Sigmoid colon (tissue), 7 donors: ENCODE measurements at places on chromosomes 2 and 18. TPM values are rescaled to one million over a fixed set of nuclear protein-coding genes. Genes with fewer than 3 reads are reported as not detected.

GRCh38 chr2:207224791-207225482 is 59.2 kb upstream of the KLF7 start:
- DNase-seq = no peak

DNA sequence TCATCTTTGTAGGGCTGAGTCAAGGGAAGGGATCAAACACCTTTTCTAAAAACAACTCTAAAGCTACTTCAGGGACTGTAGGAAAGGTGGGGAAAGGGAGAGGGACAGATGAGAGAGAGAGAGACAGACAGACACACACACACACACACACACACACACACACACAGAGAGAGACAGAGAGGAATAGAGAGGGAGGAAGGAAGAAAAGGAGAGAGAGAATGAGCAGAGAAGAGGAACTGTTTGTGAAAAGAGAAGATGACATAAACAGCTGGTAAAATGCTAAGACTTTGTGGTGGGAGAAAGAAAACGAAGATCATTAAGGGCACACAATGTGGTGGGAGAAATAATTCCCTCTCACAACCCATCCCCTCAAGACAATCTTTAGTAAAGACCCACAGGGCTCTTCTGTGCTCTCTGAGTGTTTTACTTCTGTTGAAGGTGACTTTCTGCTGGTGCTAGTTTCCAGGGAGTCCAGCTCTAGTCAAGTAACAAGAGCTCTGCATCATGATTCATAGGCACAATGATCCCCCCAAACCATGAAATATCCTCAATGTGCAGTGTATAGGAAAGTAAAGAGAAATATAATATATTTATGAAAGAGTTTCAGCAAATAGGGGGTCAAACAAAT is 77.2 kb upstream of the STK17B start:
- no peak for DNase-seq

Gene MITD1
- 26.0 TPM for total RNA-seq

GRCh38 chr2:529424-529823 is 147.8 kb downstream of the TMEM18 start:
- no peak for DNase-seq

DNA sequence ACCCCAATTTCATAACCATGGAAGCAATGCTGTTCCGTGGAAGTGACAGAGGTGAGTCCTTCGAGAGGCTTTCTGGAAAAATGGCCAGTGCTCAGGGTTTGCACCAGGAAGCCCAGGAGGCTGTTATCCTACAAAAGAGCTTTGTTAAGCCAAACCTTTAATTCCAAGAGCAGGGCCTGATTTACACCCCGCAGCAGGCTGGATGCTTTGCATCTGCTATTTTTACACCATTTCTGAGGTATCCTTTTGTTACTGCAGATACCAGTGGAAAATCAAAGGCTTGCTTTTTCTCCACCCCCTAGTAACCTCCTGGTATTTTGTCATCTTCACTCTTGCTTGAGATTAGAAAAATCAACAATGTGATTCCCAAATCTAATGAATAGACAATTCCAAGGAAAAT is 380.6 kb downstream of the SOX11 start:
- DNase-seq = no peak

DNA sequence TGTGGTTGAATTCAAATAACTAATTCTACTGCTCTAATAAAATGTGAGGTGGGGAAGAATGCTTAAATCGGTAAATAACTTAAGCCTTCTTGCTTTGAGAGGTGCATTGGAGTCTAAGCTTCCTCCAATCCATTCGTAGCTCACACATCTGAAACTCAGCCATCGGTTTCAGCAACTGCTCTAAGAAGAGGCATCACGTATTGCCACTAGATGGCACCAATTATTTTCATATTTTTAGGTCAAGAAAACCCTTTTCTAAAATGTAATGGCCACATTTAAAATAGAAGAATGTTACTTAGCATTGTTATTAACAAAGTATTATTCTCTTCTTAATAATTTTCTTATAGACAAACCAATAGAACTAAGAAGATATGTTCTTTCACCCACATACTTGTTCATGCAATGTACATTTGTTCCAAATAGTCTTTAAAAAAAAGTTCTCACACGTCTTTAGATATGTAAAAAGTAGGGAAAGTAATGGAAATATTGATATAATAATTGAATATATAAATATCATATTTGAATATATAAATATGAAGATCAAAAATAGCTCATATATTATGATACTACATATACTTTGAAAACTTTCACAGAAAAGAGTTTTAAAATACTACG is 229.8 kb downstream of the CCDC178 start:
- DNase-seq = no peak

DNA sequence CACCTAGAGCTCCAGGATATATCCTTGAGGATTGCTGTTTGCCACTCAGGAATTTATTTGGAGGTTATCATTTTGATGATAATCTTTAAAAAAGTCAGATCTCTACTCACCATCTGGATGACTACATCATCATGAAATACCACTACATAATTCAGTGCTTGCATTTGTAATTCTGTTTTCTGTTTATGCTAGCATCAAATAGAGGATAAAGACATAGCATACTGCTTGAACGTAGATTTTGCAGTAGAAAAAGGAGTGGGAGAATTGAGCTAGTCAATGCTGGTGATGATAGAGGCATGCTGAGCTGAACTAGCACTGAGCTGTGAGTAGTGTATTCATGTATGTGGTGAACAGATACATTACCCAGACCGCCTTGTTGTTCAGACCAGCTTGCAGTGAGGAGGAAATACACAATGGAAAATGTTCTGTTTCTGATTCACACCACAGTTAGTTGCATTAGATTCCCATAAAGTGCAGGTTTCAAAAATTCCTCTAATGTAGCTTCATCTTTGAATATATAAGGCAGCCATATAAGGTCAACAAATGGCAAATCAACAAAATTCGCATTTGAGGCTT is 68.8 kb upstream of the CDC42EP3 start:
- no peak for DNase-seq

DNA sequence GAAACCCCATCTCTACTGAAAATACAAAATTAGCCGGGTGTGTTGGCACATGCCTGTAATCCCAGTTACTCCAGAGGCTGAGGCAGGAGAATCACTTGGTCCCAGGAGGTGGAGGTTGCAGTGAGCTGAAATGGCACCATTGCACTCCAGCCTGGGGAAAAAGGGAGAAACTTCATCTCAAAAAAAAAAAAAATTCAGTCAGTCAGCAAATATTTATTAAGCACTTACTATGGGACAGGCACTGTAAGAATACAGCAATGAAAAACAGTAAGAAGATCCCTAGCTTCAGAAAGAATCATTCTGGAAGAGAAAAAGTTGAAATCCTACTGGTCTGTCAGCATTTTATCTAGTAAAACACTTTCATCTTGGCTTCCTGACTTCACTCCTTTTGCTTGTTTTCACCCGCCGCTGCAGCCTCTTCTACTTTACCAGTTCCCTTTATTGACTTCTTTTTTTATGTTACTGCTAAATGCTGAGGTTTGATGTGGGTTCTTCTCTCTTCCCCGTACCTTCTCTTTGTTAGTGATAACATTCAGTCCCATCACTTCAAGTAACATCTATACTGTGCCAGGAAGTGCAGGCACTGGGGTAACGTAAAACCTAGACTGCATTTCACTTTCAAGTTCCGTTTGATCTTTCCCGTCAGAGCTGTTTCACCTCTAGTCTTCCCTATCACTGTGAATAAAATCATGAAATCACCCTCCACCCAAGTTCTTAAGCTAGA is 10.8 kb upstream of the TAF4B start:
- no peak for DNase-seq

DNA sequence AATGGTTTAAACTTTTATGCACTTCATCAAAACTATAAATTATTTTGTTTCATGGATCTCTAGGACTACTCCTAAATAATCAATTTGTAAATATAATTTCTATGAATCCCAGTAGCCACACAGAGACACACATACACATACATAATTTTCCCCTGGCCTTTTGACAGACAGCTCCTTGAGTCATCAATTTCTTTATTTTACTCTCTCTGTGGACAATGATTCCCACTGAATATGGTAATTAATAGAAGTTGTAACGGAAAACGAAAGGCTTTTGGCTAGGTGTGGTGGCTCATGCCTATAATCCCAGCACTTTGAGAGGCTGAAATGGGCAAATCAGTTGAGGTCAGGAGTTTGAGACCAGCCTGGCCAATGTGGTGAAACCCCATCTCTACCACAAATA is 235.1 kb downstream of the EPHA4 start:
- DNase-seq = no peak

Gene FAP
- total RNA-seq = 12.7 TPM

Gene ERBB4
- under 0.01 TPM for total RNA-seq

Gene TMEM178A
- total RNA-seq = 1.1 TPM

- DNase-seq = no peak
These were observed 45.5 kb downstream of the RNF152 start for GRCh38 chr18:61847164-61847791.

DNA sequence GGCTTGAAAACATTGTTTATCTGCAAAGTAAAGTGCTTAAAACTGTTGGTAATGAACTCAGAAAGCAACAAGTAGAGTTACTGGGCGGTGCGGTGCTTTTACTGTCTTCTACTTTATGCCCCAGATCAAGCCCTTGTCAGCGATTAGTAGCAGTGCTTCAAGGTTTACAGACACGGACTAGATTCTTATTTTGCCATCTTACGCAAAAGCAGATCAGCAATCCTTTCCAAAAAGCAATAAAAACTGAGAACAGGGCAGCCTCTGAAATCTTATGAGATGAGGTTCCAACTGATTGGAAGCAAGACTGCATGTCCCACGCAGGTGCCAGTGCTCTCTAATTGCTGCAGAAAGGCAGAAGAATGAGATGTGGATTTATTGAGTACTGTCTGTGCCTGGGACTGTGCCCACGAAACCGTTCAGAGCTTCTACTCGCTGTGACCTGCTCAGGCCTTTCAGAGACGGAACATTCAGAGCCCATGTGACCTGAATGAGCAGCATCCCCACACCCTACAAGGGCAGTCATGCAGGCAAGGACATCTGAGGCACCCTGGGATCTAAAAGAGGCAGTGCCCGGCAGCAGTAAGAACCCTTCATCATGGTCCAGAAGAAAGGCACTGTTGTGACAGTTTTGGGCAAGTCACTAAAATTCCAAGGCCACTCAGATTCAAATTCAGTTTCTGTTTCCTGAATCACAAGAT is 15.7 kb downstream of the COL4A3 start:
- DNase-seq = no peak

Gene SCYGR7
- total RNA-seq = not detected

- peak; percentile 69 for DNase-seq
These were observed 101.9 kb downstream of the FOXI3 start for GRCh38 chr2:88350331-88351248.

Gene ACKR3
- total RNA-seq = 17.0 TPM

GRCh38 chr2:226544596-226545210 is 254.9 kb downstream of the IRS1 start:
- DNase-seq = no peak

Gene CCDC150
- total RNA-seq = 2.1 TPM

Gene PHOSPHO2
- 19.9 TPM for total RNA-seq

Gene ZNF385B
- total RNA-seq = 2.2 TPM

Gene FN1
- 1,710 TPM for total RNA-seq

DNA sequence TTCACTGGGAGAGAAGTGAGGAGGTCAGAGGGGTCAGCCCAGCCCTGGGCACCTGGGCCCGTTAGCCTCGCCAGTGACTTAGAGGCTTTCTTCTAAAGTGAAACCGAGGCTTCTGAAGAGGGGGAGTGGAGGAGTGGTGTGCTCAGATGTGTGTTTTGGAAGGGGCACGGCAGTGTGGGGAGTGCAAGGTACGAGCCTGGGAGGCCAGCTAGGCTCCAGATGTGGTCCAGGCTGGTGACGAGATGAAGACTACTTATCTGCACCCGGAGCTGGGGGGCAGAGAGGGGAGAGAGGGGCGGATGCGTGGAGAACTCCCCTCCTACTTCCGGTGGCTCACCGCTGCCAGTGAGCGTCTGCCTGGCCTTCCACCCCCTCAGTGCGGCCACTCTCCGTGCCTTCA is 371.3 kb upstream of the HS6ST1 start:
- no peak for DNase-seq

Gene ANKRD30BL
- total RNA-seq = not detected

GRCh38 chr2:152730591-152731333 is 12.3 kb downstream of the ARL6IP6 start:
- no peak for DNase-seq

- DNase-seq = no peak
These were observed 317.4 kb downstream of the NBAS start for GRCh38 chr2:15243762-15244161.

DNA sequence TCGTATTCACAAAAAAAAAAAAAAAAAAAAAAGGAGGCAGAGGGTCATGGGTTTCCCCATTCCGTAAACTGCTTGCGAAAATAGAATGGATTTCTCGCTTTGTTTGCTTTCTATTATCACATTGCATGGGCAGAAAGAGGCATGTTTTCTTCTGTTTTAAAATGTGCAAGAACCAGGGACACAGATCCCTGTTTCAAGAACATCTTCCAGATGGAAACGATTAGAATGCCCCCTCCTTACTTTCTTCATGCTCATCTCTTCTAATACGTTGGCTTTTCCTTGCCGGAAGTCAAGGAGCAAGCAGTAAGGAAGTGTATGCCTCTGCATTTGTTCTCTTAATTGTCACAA is 51.0 kb upstream of the ZNF516 start:
- DNase-seq = no peak

GRCh38 chr18:60391571-60392226 is 19.1 kb upstream of the MC4R start:
- DNase-seq = no peak

DNA sequence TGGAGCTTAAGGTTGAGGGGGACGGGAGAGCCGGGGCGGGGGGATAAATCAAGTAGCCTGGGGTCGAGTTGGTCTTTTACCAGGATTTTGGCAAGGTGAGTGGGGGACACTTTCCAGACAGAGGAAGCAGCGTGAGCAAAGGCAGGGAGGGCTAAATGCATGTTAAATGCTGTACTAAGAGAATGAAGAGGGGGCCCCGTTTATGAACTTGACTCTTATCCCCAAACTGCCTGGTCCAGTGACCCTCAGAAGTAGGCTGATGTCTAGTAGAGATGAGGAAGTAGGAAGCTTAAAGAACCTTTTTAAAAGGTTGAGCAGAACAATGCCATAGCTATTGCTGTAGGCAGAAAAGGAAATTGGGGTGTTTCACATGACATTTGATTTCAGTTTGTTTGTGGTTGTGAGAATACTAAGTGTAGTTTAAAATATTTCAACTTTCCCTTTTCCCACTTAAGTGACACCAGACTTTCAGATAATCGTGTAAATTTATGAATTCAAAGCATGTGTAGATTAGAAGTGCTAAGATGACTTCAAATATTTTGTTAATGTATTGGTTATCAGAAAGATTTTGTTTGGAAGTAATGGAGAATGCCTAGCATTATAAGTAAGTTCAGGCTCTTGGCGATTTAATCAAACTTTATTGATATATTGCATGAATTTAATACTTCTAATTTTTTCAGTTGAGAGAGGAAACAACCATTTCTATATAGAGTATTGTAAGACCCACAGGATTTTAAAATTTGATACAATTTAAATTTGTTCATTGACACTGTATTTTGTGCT is 1.8 kb downstream of the REL start:
- no peak for DNase-seq

DNA sequence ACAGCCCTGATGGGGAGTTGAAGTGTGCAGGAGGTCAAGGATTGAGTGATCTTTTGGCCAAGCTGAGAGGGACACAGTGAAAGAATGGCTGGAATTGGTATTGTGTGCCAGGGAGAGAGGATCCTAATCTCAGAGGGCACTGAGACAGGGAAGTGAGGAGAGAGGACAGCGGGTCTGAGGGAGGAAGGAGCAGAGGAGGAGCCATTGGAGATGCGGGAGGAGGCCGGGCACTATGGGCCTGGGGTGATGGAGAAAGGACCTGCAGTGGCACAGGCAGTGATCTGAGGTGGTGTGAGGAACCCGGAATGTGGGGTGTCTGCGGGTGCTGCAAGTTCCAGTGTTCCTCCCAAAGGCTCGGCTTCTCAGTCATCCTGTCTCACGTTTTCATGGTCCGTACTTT is 26.8 kb downstream of the RNF144A start:
- no peak for DNase-seq

Gene IHH
- not detected for total RNA-seq

Gene RAB6D
- total RNA-seq = not detected
